Stimulated activated CD8-positive, alpha-beta memory T cell treated with anti-CD3 and anti-CD28 coated beads, Interleukin-4, amount 100 ng/mL, for 1 hour (primary cell): ENCODE measurements at places on chromosomes 4 and X.

DNA sequence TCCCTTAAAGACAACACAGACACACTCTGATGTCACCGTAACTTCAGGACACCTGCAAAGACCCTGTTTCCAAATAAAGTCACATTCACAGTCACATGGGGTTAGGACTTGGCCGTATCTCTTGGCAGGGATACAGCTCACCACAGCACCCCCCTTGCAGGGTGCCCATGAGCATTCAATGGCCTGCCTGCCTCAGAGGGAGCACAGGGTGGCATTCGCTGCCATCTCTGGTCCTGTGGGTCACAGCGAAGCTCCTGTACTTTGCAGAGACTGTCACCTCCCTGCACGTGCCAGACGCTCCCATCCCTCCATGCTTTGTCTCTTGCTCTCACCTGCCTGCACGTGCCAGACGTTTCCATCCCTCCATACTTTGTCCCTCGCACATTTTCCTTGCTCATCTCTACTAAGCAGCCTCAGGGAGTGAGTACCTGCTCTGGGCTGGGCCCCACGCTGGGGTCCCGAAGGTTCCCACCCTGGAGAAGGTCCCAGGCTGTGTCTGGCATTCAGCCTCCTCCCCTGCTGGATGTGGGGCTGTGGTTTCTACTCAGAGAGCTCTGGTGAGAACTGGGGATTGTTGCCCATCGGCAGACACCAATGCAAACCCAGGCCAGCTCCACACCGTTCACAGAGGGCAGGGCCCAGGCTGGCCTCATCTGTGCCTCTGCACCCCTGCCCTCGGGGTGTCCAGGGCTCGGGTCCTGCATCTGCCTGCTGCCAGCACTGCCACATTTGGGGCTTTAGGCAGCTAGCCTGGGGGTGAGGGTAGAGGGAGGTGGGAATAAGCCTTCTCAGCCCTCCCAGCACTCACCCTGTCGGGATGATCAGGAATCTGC is 15.8 kb downstream of the HTRA3 start:
- DNase-seq = no peak

DNA sequence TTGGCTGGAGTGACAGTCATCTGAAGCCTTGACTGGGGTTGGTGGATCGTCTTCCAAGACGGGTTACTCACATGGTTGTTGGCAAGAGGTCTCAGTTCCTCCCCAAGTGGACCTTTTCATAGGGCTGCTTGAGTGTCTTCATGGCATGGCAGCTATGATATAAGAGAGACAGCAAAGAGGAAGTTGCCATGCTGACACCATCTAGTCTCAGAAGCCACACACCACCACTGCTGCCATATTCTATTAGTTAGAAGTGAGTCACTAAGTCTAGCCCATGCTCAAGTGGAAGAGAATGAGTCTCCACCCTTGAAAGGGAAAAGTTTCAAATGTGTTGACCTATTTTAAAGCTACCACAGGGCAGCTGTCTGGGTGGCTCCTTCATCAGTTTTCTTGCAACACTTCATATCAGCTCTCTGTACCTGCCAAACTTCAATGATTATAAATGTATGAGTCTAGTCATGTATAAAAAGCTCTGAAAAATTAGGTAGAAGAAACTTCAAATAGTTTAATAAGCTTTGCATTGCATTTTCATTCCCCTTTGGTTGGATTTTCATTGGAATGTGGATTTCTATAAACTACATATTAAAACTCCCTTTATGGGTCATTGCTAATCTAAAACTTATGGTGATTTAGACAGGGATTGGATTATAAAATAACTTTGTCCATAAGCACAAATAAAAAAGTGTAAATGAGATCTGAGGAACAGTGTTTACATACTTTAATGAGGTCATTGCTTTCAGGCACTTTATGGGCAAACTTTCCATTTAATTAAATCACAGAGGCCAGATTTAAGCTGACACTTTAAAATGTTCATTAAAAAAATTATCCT is 68.0 kb upstream of the ATXN3L start:
- no peak for DNase-seq

- DNase-seq = no peak
These were observed 101.4 kb upstream of the PDE5A start for GRCh38 chr4:119729835-119730670.

DNA sequence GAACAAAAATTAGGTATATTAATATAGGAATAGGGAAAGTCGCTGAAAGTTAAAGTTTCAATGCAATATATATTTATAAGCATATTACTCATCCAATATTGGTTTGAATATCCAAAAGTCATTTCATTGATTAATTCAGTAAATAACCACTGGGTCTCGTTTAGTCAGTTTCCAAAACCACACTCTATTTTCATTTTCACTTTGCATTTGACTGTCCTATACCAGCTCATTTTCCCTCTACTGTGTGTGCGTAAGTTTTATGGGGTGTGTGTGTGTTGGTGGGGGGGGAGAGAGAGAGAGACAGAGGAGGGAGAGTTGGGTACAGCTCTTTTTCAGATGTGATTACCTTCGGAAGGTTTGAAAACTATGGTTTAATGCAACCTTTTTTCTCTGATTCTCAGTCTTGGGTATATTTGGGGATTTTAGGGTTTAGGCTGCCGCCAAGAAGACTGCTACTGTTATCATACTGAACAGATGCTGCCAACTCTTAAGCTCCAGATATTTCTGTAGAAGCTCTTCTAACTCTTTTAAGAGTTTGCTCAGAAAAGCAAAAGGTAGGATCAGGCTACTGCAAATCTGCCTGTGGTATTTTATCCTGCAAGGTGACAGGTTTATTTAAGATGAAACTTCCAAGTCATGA is 1427.4 kb downstream of the PCDH7 start:
- DNase-seq = no peak

DNA sequence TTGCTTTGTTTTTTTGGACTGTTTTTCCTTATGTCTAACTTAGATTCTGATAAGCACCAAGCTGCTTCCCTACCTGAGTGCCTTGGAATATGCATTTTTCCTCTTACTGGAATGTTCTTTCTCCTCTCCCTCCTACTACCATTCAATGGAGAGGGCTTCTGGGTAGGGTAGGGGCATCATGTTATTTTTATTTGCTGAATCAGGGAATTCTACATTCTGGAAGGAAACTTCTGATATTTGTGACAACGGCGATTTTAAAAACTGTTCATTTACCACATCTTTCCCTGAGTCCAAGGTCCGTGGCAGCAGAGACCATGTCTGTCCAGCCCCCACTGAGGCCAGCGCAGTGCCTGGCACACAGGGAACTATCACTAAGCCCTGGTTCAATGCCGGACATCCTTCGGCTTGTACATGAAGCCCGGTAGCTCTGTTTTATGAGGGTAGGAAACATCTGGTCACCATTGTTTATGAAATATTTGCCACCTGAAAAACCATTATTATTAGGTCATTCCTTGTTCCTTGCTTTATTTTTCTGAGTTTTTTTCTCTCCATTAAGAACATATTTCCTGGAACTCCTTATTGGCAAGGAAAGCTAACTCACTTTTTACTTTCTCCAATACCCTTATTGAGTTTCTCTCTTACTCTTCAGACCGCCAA is 57.0 kb downstream of the PALLD start:
- no peak for DNase-seq

DNA sequence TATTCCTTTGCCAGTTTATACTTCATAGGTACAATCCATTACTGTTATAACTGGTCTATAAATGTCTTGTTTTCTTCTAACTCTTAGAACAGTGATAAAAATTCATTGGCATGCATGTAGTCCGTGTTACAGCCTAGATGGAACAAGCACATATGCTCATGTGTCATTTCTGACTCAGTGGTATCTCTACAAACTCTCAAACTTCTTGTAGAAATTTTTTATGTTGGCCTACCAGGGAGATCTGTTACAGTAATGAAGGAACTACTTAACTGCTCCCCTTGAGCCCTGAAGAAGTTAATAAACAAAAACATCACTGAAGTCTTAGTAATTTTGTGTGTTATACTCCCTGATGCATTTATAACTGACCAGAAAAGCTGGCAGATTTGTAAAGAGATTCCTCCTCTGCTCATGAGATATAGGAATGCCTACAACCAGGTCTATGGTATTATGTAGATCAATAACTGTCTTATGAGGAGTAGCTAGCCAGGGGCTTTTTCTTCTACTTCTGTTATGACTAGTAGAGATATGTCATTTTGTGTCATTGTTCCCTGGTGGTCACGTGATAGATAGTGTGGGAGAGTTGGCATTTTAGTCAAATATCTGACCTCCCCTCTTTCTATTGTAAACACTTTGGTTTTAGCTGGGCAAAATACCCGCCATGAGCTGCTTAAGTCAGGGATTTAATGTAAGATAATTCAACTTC is 53.7 kb upstream of the FAAH2 start:
- no peak for DNase-seq

DNA sequence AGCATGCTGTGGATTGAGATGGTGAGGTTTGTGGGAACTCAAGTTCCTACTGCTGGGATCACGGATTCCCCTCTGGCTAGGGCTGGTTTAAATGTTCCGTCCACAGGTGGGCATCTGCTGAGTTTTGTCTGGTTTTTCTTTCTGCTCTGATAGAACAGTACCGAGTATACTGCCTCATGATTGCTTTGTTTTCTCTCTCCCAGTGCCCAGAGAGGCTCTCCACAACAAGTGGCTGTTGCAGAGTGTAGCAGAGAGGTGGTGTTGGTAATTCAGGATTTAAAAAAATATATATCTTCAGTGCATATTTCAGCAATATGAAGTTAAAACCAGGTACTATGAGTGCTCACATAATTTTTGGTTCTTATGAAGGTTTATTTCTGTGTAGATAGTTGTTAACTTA is 213.7 kb downstream of the TEX13C start:
- DNase-seq = no peak

GRCh38 chrX:52261125-52261462 is 76.4 kb downstream of the MAGED4 start:
- DNase-seq = no peak

DNA sequence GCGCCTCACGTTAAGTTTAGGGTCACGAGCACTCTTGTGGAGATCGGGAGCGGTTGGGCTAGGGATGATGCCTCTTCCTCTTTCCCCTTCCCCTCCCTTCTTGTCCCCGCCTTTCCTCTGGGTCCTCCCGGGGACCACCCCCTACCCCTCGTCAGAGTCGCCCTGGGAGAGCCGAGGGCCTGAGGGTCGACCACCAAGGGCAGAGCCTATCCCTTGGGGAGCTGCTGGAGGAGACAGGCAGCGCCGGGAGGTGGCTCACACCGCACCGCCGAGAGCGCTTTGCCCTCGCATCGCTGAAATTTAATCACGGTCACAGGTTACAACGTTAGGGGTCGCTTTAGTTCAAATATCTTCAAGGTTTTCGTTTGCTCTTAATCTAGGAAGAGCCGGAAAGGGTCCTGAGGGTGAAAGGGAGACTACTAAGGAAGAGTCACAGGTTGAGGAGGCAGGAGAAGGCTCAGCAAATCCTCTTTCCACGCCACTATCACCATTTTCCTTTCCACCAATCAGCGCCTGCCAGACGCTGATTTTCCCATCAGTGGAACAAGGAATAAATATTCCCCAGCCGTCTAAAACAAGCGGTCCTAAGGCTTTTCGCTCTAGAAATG is 528 bp upstream of the SNCA start:
- DNase-seq = no peak

GRCh38 chr4:40046311-40046980 is 10.2 kb upstream of the N4BP2 start:
- no peak for DNase-seq
